Chondrocyte (in vitro differentiated cells): ENCODE measurements at places on chromosomes 13 and 19. TPM values are rescaled to one million over a fixed set of nuclear protein-coding genes. Genes with fewer than 3 reads are reported as not detected.

DNA sequence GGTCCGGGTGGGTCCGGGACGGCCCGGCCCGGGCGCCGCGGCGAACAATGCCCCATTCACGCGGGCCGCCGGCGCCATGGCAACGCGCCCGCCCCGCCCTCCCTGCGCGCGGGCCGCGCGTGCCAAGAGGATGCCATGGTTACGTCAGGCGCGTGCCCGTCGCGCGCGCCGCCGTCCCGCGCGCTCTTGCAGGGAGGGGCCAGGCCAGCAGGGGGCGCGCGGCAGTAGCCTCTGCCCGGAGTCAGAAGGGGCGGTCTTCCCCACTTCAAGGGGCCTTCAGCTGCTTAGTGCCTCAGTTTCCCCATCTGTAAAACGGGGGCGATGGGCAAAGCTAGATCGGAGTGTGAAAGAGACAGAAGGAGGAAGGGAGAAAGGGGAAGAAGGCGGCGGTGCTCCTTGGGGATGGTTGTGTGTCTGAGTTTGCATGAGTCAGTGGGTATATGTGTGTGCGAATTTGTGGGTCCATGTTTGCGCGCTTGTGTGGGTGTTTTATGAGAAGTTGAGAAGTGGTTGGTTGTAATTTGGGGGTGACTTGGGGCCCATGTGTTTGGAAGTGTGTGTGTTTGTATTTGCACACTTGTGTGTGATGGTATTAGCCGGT lies 11.6 kb upstream of the NFIX start:
- H3K4me3 ChIP-seq, result no peak overlapping the region
- H3K4me1 ChIP-seq, result peaks cover 9% of the 10 kb centered on the region
- DNase-seq, result no peak
- H3K27me3 ChIP-seq, result no peaks in the 10 kb centered on the region
- H3K27ac ChIP-seq, result no peak overlapping the region

The RNF225 gene
- total RNA-seq, result not detected in 3 replicates

The PABPC3 gene
- 0.12 to 0.22 TPM (median 0.18 TPM) in 3 replicates for total RNA-seq

GRCh38 chr13:93284064-93284463 lies 57.5 kb downstream of the GPC6 start:
- no peak overlapping the region for H3K4me3 ChIP-seq
- DNase-seq, result no peak
- no peaks in the 10 kb centered on the region for H3K36me3 ChIP-seq
- no peak overlapping the region for H3K27ac ChIP-seq

- no peaks in the 10 kb centered on the region for H3K36me3 ChIP-seq
- H3K27me3 ChIP-seq, result peaks cover 2% of the 10 kb centered on the region
- no peak overlapping the region for H3K4me3 ChIP-seq
- no peaks in the 10 kb centered on the region for H3K4me1 ChIP-seq
- H3K27ac ChIP-seq, result no peak overlapping the region
These were observed 11.6 kb upstream of the RASA3 start for GRCh38 chr13:114143806-114144605.
